ENCODE measurements at places on chromosomes 12 and 14.

- no peak for DNase-seq
Measured at GRCh38 chr12:126210448-126210847, 1145.2 kb downstream of the AACS start.

DNA sequence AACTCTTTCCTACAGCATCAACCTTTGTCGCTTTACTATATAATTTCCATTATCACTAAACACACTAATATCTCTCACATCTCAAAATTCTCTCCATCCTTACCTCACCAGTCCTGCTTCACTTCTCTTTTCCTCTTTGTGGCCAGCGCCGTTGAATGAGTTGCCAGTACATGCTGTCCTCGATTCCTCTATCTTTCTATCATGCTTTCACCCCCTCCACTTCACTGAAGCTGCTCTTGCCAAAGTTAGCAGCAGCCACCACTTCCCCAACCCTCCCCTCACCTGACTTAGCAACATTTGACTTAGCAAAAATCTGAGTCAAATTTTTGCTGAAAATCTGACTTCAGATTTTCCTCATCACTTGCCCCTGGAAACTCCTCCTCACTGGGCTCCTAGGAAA lies 210.4 kb downstream of the ANO6 start:
- peak; percentile 14 for DNase-seq

- DNase-seq, result no peak
Measured at GRCh38 chr14:94767321-94767878, 2.5 kb downstream of the GSC start.

DNA sequence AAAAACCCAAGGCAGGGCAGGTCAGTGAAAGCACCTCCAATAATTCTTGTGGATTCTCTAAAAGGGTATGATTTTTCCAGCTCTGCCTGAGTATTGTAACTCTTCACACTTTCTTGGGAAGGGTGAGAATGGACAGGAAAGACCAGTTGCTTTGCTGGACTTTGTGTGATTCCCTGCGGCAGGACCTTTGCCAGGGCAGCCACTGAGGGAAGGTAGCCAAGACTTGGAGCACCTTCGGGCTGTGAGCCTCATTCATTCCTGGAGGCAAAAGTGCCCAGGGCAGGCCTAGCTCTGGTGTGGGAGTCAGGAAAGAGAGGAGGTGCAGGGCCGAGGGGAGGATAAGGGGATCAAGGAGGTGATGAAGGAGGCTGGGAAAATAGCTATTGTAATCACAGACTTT lies 80.2 kb downstream of the VCPKMT start:
- DNase-seq, result no peak

DNA sequence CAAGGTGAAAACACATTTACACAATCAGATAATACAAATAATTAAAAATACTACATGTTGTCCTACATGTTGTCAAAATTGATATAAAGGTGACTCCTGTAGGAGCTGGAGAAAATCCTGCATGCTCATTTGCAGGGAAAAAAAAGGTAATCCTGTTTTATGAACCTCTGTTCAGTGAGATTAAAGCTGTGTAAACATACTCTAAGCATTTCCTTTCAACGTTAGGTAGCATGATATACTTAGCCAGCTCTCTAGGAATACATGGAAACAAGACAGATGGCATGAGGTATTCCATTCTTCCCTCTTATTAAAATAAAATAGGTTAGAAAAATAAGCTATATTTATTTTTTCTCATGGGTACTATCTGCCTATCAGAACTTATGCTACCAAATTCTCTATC lies 635.7 kb upstream of the FLRT2 start:
- DNase-seq, result no peak

- DNase-seq, result no peak
Measured at GRCh38 chr12:63802012-63802608, 22.4 kb downstream of the RXYLT1 start.

- no peak for DNase-seq
Measured at GRCh38 chr12:10227648-10228047, 15.0 kb downstream of the GABARAPL1 start.

DNA sequence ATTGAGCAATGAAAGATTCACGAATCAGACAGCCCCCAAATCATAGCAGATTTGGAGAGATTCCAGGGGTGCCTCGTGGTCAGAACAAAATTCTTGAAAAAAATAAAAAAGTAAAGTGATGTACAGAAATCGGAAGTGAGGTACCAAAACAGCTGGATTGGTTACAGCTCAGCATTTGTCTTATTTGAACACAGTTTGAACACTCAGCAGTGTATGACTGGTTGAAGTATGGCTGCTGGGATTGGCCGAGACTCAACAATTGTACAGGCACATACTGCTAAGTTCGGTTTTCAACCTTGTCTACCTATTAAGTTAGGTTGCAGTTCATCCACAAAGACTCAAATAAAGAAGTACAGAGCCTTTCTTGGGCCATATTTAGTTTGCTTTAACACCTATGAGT lies 865.4 kb upstream of the TMEM132C start:
- no peak for DNase-seq

DNA sequence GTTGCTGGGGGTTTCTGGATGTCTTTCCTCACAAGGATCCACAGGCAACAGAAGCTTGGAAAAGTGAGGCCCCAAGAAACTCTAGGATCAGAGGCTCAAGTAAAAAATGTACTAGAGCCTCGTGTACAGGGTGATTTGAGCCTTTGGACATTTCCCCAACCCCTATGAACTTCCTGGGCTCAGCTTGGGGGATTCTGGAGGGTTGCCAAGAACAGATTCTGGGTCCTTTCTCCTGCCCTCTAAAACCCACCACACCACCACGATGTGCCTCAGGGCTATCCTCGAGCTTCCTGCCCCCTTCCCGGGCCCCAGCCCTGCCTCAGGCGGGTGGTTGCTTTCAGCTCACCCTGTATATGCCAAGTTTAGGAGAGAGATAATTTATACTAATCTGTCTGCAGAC lies 583 bp downstream of the FAM186B start:
- no peak for DNase-seq

DNA sequence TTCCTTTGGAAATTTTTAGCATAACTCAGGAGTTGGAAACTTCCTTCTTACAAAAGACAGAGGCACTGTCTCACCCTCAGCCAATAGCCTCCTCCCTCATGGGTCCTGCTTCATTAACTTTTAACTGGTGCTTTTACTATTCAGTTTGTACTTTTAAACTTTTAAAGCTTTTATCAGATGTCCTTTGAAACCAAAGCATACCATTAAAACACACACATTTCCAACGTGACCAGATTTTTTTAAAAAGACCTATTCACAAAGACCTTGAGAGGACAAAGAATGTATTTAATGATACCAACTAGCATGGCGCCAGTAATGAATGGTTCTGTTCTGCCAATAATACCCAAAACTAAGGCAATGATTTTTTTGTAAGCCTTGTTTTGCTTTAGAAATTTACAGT lies 173.6 kb upstream of the EEA1 start:
- no peak for DNase-seq

DNA sequence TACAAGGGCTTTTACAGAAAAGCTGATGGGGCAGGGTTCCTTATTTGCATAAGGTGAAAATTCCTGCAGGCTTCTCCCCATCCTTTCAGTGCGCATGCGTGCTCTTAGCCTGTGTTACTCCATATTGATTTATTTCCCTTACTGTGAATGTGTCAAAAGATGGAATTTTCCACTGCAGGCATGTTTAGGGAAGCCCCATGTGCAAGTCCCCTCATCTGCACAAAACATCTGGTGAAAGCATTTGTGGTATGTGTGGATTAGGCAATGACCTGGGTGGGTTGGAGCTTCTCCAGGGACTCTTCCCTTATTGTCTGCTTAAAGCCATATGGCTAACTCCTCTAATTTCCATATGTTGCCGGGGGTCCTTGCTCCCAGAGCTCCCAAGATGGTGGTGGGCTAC lies 912.7 kb upstream of the LRFN5 start:
- no peak for DNase-seq

GRCh38 chr14:59451849-59452248 lies 13.3 kb downstream of the GPR135 start:
- DNase-seq, result no peak

GRCh38 chr12:49675137-49675536 lies 32.1 kb downstream of the FMNL3 start:
- DNase-seq, result no peak

Data from HL-60 (cell line).